ENCODE measurements at places on chromosomes 4 and X.

GRCh38 chrX:114582264-114582632, 1.6 kb upstream of the HTR2C start:
- no peak for DNase-seq

- no peak for DNase-seq
Observed at GRCh38 chr4:159855731-159856130, 752.9 kb downstream of the RAPGEF2 start.

DNA sequence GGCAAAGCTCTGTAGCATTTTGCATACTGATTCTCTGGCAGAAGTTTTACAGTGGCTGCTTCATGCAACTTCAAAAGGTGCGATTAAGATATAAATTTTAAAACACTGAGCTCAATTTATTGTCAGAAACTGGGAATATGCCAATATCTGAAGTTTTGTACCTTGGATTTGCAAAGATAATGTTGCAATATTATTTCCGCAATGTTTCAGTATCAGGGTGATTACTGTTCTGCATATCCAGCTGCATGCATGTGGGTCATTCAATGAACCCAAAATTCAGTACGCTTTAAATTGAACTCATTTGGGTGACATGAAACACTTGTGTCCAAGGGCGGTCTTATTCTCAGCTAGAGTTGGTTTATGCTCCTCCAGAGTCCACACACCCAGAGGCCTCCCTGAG, 26.2 kb downstream of the TRMT10A start:
- no peak for DNase-seq

- DNase-seq = no peak
Observed at GRCh38 chrX:109704563-109704962, 28.5 kb downstream of the ACSL4 start.

DNA sequence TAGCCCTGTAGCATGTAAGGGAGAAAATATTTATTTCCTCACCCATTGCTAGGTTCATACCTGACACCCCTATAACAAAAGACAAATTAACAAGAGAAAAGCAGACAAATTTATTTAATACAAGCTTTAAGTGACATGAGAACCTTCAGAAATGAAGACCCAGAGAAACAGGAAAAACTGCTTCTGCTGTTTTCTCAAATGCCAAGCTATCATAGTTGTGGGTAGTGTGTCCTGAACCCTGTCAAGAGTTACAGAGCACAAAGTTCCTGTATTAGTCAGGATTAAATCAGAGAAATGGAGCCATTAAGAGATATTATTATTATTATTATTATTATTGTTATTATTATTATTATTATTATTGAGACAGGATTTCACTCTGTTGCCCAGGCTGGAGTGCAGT, 17.5 kb downstream of the CCDC160 start:
- DNase-seq = no peak

All from stimulated activated naive CD4-positive, alpha-beta T cell treated with Interleukin-2 at 50 U/mL for 16 hours (primary cell).